ENCODE measurements at places on chromosomes 2 and 18.

DNA sequence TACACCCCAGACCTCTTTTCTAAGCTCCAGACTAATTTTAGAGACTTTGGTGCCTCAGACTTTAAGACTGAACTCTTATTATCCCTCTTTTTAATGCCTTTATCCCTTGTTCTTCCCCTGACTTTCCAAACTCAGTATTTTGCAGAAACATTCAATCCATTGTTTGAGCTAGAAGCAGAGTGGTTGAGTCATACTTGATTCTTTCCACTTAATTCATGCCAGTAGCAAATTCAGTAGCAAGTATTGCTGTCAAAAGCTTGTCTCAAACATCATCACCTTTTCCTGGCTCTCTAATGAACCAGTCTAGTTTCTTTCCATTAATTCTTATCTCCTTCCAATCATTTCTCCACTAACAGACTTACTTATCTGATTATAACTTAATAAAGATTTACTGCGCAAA, 699.7 kb upstream of the ZNF804A start:
- DNase-seq = no peak

GRCh38 chr18:58943896-58944295, 79.2 kb downstream of the ZNF532 start:
- DNase-seq = no peak

DNA sequence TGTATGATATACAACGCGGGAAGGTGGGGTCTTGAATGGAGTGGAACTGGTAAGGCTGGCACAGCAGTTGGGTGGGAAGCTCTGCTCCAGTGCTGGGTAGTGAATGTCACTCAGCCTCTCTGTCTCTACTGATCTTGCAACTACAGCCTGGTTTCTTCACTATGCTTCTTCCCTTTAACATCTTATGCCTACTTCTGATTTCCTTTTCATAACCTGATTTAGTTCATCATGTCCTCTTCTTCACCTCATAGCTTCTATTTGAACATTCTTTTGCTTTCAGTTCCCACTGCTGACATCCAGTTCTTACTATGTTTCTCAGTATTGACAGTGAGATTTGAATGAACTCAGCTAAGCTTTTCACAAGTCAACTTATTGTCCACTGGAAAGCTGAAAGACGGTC, 286.2 kb downstream of the ARL6IP6 start:
- no peak for DNase-seq

GRCh38 chr2:173884025-173884802, 81.0 kb downstream of the SP3 start:
- peak; percentile 9 for DNase-seq

GRCh38 chr2:237966250-237966564, 607 bp upstream of the UBE2F start:
- DNase-seq = no peak

DNA sequence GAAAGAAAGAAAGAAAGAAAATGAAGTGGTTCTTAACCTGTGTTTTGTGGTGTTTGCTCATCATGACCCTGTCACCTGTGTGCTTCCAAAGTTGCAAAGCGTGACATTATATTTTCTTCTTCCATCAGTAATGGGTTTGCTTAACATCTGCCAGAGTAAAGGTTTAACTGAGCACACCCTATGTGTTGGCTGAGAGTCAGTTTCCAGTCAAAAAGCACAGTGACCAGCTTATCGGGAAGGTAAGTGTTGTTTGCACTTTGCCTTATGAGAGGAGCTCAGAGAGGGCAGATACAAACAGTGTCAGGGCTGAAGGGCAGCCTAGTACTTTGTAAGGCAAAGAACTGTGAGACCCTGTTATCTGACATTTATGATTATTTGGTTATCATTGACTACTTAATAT, 406.2 kb upstream of the CWC22 start:
- no peak for DNase-seq

GRCh38 chr2:105868060-105868459, 123.3 kb downstream of the NCK2 start:
- DNase-seq = no peak

DNA sequence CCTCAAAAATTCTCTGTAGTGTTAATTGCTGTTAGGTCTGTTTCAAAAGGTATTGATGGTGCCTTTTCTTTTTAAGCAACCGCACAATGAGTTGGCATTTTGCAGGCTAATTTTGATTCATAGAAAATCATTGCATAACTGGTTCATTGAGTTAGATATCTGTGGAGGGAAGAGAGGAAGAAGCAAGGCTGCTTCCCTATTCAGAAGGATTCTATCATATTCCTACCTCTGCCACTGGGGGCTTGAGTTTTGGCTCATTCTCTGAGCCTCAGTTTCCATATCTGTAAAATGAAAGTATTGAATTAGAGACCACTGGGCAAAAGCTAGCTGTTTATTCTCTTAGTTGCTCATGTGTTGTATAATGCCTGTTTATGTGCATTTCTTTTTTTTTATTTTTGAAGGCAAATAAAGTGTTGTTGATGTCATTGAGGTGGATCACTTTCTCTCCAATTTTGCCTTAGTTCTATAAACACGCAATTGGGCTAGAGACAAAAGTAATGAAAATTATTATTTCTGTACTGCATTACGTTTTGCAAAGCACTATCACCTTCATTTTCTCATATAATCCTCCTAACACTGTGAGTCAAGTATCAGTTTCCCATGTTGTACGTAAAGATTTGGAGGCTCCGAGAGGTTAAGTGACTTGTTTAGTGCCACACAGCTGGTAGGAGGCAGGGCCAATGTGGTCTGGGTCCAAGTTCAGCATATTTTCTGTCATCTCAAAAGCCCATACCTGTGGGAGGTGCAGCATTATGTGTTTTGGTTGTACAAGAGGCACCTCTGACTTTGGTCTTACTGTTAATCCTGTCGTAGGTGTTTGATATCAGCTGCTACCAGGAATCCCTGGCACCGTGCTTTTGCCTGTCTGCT, 5.9 kb downstream of the TRIB2 start:
- DNase-seq = no peak

GRCh38 chr2:65722028-65722778, 289.8 kb upstream of the SPRED2 start:
- no peak for DNase-seq

DNA sequence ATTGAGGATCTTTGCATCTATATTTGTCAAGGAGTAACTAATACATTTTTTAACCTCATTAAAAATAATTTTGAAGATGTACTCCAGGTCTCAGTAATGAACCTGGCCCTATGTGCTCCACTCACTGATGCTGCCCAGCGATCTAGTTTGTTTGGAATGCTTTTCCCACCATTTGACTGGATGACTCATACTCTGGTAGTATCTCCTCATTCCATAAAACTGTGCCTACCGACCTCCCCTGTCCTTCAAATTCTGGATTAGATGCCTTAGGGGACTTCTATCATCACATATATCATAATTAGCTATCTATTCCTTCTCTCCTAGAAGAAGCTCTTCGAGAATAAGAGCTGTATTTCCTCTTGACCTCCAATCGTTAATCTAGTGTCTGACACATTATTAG, 83.8 kb downstream of the FAM117B start:
- DNase-seq = no peak

- no peak for DNase-seq
Observed at GRCh38 chr18:45565280-45565970, 49.9 kb upstream of the SLC14A2 start.

GRCh38 chr2:157769856-157770255, 106.3 kb downstream of the ACVR1 start:
- DNase-seq = no peak

DNA sequence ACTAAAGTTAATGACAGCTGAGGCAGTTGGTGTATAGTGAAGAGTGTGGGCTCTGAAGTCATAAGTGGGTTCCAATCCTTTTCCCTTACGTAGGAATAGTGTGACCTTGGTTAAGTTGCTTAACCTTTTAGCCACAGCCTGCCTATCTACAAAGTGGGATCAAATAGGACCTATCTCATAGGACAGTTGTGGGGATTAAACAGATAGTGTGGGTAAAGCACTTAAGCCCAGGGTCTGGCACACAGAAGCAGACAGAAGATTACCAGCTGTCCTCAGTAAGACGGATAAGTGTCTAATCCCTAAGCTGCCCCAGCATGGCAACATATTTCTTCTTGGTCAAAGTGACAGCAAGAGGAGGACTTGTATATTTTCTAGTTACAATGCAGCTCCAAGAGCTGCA, 28.2 kb downstream of the UBE2F start:
- no peak for DNase-seq

DNA sequence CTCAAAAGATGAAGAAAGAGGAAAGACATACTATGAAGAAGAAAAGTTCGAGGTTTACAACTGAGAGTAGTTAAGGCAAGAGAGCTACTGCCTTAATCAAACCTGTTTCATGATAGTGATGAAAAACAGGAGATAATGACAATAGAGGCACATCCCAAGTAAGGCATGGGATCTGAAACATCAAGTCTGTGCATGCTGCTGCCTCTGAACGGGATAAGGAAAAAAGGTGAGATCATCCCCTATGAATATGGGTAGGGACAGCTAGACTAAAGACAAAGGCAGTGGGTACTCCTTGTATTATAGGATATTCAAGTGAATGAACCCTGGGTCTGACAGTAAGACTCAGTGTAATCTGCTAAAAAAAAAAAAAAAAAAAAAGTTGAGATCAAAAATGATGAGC, 3.0 kb downstream of the EXOC6B start:
- DNase-seq = no peak

DNA sequence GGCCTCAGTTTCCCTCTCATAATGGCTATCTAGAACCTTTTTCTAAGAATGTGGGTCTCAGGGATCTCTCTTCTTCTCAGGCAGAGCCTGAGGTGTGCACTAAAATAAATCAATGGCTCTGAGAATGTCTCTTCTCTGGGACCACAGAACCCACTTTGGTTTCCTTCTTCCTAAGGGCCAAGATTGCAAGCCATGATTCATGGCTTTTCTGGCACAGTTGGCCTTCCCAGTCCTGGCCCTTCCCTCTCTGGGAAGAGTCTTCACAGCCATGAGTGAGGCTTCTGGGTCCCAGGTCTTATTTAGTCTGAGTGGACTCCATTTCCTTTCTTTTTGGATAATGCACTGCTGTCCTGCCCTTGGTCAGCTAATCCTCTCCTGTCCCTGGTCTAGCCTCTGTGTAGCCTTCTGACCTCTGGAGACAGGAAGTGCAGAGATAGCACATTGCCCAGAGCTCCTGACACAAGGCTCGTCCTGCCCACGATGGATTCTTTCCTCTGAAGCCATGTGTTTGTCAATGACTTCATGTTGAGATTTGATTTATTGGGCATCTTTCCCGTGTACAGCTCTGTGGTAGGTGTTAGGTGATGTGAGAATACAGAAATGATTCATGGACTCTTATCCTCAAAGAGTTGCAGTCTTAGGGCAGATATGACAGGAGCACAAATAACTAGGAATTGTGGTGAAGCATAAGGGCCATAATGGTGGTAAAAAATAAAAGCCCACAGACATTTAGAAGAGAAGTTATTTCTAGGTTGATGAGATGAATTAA, 245.0 kb downstream of the CLIP4 start:
- no peak for DNase-seq

GRCh38 chr18:47981830-47982229, 51.4 kb upstream of the SMAD2 start:
- DNase-seq = no peak

DNA sequence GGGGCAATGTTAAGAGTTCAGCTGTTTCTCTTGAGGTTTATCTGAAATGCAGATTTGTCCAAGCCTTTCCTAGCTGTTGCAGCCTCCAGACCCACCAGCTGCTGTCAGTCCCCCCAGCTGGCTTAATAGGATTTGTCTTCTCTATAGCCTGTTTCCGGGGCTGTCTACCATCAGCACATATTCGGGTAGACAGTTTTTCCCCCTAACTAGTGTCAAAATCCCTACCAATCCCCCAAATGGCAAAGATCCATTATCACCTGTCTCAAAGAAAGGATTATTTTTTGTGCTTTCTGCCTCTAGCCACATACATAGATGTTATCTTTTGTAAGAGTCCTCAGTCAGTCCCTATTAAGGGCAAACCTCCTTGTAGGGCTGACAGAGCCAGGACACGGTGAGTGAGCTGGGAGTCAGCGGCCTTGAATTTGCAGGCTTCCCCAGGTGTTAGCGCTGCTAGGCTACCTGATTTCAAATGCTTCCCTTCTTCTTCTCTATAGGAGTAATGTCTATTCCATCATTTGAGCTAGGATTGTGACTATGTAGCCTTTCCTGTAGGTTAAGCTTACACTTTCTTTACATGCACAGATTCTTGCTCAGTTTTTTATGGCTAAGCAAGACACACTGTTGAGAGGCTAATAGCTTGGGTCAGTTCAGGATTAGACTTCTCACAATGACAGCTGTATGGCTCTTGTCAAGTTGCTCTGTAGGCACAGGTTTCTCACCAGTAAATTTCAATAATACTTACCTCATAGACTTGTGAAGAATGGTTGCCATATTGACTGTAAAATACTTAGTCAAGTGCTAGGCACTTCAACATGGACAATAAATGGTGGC, 171.1 kb upstream of the UNC80 start:
- no peak for DNase-seq

DNA sequence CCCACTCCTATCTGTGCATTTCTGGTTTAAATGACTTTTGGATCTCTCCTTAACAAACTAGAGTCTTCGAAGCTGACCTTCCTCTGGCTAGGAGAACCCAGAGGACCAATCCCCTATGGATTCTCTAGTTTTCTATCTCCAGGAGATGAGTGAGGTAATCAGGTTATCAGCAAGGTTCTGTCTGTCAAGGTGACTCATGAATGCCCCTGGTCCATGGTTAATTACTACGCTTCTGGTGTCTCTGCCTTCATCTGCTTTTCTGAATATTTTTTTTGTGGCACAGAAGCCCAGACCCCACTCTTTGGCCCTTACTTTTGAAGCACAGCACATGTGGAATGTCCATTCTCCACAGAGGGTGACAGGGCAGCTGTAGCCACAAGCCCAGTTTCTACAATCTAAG, 897.9 kb upstream of the KLHL29 start:
- DNase-seq = no peak

DNA sequence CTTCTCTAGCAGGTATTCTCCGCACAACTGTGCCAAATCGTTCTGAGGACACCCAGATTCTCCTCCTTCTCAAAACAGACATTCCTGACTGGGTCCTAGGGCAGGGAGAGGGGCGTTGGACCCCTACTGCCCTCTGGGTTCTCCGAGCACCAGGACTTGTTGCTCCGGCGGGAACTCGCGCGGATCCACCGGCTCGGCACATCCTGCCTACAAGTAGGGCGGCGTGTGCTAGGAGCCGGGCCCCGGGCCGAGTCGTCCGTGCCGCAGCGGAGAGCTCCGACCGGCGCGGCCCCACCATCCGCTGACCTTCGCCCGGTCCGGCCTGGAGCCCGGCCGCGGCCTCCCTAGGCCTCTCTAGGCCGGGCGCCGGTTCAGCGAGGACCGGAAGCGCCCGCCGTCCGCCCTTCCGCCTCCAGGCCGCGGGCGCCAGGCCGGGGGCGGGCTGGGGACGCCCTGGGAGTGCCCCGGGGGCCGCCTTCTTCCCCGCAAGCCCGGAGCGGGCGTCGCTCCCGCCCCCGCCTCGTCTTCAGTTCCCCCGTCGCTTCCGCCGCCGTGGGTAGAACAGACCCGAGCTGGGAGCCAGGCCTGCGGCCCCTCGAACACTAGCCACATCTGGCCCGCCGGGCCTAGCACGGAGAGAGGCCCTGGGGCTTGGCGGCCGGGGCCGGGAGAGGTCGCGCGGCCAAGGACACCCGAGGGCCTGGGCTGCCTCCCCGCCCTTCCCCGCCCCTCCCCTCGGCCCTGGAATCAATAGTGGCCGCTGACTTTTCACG, 7.6 kb upstream of the ONECUT2 start:
- DNase-seq = no peak

- DNase-seq = no peak
Observed at GRCh38 chr2:69535817-69536241, 98.6 kb upstream of the NFU1 start.

- DNase-seq = no peak
Observed at GRCh38 chr18:8616028-8616401, 6.8 kb downstream of the RAB12 start.

- no peak for DNase-seq
Observed at GRCh38 chr2:118006861-118007260, 7.0 kb downstream of the CCDC93 start.
